ENCODE measurements at places on chromosomes 7 and 10.

GRCh38 chr7:154998481-154998880 is 4.4 kb downstream of the PAXIP1 start:
- DNase-seq, result no peak

GRCh38 chr10:90286941-90287340 is 570.9 kb downstream of the HTR7 start:
- no peak for DNase-seq

- no peak for DNase-seq
Measured at GRCh38 chr7:158037211-158037610, 550.4 kb downstream of the PTPRN2 start.

GRCh38 chr7:91054374-91054773 is 209.9 kb upstream of the FZD1 start:
- DNase-seq, result no peak

DNA sequence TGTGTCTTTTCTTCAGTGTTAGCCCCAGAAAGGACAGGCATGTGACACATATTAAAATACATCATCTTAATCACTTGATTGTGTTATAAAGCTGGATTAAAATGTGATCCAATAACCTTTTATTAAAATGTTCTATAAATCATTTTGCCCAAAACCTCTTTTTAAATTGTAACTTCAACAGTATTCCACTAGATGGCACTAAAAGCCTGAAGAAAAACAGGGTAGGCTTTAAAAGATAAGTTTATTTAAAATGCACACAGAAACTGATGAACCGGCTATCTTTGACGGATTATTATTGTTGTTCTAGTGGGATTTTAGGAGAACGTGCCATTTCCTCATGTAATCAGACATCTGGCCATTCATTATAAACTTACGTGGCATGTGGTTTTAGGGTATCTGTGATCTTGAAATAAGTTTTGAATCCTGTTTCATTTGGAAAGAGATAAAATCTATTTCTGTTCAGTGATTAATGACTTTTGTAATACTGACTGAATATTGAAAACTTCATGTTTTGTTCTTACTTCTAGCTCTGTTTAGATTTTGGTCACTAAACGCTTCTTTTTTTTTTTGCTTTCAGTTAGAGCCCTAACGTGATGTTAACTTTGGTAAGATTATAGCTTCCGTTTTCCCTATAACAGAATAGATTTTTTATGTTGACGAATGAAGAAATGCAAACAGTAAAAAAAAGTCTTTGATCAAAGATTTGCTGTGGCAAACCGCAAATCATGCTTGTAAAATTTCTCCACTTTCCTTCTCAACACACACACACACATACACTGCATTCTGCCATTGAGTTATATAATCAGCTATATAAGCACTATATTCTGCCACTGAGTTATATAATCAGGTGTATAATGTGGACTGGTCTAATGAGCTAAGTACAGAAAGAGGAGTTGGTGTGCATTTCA is 13.6 kb downstream of the VPS50 start:
- DNase-seq, result peak; percentile 60

DNA sequence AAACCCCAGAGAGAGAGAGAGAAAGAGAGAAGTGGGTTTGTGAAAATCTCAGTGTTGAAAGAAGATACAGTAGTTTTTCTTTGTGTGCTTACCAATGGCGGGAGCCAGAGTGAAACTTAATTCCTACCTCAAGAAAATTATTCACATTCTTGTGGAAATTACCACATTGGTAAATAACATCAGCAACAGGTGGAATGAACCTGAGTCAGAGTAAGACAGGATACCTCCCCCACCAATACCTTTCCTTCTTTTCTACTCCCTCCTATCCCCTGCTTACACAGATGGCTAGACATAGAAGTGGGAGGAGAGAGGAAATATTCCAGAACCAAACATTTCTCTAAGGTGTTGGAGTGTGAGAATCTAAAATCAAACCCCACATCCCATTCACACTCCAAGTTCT is 793.9 kb downstream of the SORCS3 start:
- DNase-seq, result no peak

DNA sequence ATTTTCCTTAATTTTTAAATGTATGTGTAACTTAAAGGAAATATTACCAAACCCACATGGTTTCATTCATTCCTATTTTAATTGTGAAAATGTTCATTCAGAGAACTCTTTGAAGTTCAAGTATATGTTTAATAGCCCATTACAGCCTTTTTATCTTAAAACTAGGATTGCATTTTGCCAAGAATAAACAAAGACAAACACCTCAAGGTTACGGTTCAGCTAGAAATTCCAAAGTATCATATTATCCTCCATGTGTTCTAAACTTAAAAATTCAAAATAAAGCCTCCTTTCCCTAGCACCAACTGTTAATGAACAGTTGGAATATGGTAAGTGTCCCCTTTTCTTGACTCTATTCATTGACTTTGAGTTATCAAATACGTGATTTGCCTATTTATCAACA is 215.6 kb upstream of the SEMA3E start:
- DNase-seq, result no peak

GRCh38 chr7:159031135-159031701 is 113.4 kb downstream of the VIPR2 start:
- peak; percentile 63 for DNase-seq

DNA sequence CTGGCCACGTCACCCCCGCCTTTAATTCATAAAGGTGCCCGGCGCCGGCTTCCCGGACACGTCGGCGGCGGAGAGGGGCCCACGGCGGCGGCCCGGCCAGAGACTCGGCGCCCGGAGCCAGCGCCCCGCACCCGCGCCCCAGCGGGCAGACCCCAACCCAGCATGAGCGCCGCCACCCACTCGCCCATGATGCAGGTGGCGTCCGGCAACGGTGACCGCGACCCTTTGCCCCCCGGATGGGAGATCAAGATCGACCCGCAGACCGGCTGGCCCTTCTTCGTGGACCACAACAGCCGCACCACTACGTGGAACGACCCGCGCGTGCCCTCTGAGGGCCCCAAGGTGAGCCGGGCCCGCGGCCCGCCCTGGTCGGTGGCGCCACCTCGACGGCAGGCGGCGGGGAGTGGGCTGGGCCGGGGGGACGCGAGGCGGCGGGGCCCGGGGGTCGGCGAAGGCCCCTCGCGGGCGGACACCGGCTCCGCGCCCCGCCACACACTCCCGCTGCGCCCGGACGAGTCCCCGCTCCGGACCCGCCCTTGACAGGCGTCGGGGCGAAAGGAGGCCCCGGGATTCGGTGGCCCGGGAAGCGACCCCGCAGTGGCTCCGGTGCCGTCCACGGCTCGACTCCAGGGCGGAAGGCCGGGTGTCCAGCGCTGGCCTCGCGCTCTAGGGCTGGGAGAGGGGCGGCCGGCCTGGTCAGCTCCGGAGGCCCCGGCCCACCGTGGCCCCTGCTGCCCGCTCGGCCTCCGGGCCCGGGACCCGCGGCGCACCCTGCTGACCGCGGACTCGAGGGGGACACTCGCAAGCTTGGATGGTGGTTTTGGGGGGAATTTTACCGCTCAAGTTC is 557 bp downstream of the BAG3 start:
- DNase-seq, result peak; percentile 71

- DNase-seq, result no peak
Measured at GRCh38 chr10:44010873-44011602, 362.4 kb upstream of the ZNF32 start.

GRCh38 chr7:144468990-144469732 is 65.7 kb upstream of the NOBOX start:
- no peak for DNase-seq

DNA sequence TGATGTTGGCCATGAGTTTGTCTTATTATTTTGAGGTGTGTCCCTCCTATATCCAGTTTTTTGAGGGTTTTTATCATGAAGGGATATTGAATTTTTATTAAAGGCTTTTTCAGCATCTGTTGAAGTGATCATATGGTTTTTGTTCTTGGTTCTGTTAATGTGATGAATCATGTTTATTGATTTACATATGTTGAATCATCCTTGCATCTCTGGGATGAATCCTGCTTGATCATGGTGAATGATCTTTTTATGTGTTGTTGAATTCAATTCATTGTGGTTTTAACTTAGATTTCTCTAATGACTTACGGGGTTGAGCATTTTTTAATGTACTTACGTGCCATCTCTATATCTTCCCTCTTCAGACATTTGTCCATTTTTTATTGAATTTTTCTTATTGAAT is 22.9 kb downstream of the DLD start:
- DNase-seq, result no peak

- DNase-seq, result no peak
Measured at GRCh38 chr7:2689951-2690705, 2.1 kb downstream of the AMZ1 start.

- no peak for DNase-seq
Measured at GRCh38 chr10:65846541-65846940, 1079.3 kb upstream of the LRRTM3 start.

GRCh38 chr10:91567815-91568214 is 65.1 kb downstream of the PPP1R3C start:
- DNase-seq, result no peak

DNA sequence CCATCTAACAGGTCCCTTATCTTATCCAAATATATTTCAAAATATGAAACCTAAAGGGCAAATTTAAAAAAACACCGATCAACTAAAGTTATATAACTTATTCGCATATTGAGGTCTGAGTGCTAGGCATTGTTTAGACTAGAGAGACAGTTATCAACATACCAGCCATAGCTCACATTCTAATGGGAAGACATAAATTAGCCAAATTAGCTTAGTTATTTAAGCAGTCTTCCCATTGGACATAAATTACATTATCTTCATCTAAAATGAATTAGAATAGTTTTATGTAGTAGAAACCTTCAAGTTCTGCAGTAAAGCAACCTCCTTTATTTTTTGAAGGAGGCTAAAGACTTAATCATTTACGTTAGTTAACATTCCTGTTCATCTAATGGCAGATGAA is 17.4 kb downstream of the KIF5B start:
- DNase-seq, result no peak

DNA sequence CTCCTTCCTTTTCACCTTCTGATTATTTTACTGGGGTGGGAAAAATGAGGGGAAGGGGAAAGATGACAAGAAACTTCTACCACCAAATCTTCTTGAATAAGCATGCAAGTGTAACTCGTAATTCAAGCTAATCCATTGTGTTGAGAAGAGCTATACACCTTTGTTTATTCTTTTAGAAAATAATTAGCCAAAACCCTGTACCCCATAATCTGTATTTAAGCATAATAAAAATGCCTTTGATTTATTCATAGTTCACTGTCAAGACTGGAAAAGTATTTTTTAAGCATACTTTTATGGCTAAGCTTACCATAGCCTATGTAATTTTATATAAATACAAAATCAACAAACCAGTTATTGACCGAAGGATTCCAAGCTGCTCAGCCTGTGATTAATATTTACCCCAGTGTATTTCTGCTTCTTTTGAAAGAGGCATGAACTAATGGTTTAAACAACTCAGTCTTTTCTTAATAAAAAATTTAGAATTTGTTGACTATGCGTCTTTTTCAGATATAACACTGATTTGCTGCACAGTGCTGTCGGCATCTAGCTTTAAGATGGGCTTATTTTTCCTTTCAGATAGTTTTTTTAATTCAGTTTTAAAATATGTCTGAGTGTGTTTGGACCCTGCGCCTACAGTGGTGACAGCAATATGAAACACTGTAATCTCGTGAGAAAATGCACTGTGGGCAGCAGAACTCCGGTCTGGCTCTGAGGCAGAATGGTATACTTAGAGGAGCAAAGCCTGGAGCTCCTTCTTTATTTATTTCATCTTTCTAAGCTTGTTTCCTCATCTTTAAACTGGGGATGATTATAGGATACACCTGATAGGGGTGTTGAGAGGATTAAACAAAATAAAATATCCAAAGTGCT is 238.8 kb upstream of the LRGUK start:
- DNase-seq, result no peak

DNA sequence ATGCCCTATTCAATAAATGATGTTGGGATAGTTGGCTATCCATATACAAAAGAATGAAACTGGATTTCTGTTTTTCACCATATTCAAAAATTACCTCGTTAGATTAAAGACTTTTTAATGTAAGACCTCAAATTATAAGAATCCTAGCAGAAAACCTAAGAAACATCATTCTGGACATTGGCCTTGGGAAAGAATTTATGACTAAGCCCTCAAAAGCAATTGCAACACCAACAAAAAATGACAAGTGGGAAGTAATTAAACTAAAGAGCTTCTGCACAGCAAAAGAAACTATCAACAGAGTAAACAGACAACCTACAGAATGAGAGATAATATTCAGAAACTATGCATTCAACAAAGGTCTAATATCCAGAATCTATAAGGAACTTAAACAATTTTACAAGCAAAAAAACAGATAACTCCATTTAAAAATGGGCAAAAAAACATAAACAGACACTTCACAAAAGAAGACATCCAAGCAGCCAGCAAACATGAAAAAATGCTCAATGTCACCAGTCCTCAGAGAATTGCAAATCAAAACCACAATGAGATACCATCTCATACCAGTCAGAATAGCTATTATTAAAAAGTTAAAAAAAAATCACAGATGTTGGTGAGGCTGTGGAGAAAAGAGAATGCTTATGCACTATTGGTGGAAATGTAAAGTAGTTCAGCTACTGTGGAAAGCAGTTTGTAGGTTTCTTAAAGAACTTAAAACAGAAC is 309.8 kb downstream of the AHR start:
- DNase-seq, result peak; percentile 2

GRCh38 chr7:68166525-68166924 is 1169.9 kb downstream of the TYW1 start:
- peak; percentile 37 for DNase-seq

DNA sequence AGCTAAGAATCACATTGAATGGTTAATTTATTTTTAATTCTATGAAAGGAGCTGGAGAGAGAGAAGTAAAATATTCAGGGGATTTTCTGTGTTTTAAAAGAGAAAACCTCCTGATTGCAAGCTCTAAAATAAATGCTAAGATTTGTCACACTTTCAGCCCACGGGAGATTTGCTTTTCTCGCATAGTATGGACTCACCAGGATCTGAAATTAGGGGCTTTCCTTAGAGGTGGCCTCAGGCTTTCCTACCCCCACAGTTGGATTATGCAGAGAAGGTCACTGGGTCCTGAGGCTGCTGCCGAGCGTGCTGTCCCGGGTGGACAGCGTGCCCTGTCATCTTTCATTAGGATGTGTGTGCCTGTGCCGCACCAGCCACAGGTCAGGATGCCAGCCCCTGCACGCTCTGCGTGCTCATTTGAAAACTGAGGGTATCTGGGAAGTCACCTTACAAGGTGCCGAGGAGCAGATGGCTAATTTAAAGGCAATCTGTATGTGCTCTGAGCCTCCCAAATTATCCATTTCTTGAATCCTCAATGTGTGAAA is 258.8 kb downstream of the CELF2 start:
- DNase-seq, result peak; percentile 49

DNA sequence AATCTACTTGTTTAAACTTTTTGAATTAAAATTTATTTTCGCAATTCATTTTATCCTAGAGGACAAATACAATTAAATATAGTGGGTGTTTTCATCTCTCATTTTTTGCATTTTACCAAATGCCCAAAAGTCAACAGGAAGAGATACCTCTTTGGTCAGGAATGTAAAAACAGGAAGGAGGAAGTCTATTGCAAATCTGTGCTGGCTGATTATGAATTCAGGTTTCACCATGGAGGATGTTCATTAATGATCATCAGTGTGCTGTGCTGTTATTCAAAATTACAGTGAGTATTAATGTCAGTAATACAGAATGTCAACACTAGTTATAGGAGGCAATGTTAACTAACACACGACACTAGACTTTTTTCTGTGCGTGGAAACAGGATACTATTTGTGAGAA is 24.7 kb downstream of the EXOC6 start:
- DNase-seq, result no peak

GRCh38 chr10:47364366-47364765 is 16.2 kb downstream of the RBP3 start:
- DNase-seq, result no peak

- DNase-seq, result no peak
Measured at GRCh38 chr10:112794201-112794600, 155.8 kb upstream of the TCF7L2 start.
